ENCODE measurements at places on chromosomes 11 and 22.

GRCh38 chr22:30210235-30210909 lies 36.2 kb downstream of the LIF start:
- no peak for DNase-seq

DNA sequence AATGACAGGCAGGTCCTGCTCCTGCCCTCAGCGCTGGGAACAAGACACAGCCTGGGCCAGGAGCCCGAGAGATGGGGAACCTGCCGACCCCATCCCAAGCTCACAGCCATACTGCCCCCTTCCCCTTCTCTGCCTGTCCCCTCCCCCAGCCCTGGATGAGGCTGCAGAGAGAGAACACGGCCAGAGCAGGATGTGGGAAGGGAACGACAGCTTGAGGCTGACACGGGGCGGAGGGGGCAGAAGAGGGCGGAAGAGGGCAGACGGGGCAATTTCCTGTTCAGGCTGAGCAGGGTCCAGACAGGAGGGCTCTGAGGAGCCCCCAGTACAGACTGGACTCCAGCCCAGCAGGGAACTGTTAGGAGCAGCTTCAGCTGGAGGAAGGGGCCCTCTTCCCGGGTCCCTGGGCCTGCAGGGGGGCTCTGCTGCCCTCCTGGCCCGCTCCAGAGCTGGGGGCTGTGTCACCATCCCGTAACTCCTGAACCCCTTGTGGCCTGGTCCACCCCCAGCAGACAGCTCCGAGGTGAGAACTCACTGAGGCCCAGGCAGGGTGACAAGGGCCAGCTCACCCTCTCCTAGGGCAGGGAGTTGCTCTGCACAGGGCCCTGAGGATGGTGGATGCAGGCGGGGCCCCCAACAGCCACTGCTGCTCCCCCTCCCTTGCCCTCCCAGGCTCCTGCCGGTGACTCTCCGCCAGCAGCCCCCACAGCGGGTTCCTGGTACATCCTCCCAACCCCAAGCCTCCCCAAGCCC lies 5.7 kb downstream of the CTSD start:
- no peak for DNase-seq

- DNase-seq: no peak
These were observed 851.6 kb downstream of the DLG2 start for GRCh38 chr11:84775503-84775902.

DNA sequence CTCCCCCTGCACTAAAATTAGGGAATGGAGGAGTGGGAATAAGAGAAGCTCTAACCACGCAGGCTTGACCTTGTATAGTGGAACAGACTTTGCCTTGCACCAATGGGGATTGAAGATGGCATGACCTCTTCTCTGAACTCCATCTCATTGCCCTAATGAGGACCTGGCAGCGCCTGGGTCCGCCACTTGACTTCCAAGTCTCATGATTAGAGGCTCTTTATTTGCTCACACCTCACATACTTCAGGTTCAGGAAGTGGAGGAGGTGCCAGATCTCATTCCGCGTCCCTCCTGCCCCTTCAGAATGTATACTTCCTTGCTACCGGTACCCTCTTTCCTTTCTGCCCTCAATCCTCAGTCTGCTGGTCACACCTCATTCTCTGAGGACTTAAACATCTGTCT lies 106.0 kb upstream of the CD44 start:
- DNase-seq: no peak

GRCh38 chr11:67270256-67271204 lies 4.3 kb downstream of the GRK2 start:
- no peak for DNase-seq

GRCh38 chr22:43995057-43995685 lies 28.9 kb upstream of the PARVB start:
- no peak for DNase-seq

DNA sequence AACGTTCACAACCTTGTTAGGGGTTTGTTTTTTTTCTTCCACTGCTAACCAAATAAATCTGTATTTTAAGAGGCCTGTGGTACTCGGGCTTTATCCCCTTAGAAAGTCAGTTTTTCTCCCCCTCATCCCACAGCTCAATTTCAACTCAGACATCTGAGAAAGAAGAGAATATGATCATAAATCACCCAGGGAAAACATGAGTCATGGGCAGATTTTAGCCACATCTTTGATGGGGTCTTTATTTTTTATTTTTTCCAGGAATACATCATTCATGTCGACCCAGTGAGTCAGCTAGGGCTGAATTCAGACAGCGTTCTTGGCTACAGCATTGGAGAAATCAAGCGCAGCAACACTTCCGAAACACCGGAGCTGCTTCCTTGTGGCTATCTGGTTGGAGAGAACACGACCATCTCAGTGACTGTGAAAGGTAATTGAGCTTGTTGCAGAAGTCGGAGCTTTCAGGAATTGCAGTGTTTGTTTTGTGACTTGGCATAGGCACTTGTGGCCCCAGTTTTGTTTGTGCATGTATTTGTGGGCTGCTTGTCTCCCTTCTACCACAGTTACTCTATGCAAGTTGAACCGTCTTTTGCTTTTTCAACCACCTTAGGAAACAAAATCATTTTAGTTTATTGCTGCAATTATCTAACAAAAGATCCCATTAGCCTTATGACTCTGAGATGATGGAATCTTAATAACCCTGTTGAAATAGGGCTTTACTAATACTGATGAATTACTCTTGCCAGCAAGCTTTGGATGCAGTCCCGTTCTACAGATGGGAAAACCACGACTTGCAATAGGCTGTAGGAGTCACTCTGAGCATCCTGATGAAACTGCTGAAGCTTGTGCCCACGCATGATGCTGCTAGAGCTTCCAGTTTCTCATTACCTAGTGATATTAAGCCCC lies 62.7 kb downstream of the DBX1 start:
- peak; percentile 50 for DNase-seq

DNA sequence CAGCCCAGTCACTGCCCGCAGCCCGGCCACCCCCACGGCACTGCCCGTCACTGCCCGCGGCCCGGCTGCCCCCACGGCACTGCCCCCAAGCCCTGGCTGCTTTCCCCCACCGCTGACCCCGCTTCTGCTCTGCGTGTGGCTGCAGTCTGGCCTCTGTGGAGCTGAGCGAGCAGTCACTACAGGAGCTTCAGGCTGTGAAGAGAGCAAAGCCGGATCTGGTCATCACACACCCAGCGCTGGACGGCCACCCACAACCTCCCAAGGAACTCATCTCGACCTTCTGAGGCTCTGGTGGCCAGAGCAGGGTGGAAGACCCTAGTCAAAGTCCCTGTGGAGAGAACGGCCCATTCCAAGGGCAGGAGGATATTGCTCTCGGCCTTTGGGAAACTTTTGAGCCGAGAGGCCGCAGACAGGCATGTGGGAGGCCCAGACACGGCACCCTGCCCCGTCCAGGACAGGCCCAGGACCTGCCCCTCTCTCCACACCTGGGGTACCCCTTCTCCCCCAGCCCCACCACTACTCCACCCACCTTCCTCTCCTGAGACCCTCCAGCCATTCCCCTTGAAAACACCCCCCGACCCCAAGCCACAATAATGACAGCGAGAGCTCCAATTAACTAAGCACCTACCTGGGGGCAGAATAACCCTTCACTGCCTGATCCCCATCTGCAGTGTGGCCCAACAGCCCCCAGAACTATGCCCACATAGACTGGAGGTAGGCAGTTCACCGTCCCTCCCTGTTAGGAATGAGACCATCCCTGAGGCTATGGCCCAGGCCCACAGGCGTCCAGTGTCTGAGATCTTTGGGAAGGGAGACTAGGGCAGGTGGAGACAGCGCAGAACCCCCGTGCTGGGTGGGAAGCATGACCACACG lies 3.7 kb upstream of the PGGHG start:
- no peak for DNase-seq

- no peak for DNase-seq
These were observed 184.2 kb upstream of the LUZP2 start for GRCh38 chr11:24312464-24313238.

DNA sequence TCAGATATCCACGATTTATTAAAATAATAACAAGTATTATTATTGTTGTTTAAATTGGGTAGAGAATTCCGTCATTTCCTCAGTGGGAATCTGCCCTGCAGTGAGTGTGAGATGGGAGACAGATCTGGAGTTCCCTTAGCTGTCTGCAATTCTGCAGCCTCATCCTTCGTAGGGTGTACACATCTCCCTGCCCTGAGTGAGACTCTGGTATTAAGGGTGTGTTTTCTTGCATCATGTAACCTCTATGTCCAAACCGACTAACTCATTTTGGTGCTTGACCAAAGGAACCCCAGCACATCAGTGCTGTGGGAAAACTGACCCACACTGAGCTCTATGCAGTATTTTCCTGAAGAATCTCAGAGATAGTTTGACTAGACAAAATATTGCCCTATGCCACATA lies 157.6 kb downstream of the LDLRAD3 start:
- DNase-seq: no peak

- no peak for DNase-seq
These were observed 5.8 kb downstream of the MS4A12 start for GRCh38 chr11:60498399-60498798.

- no peak for DNase-seq
These were observed 31.6 kb upstream of the ME3 start for GRCh38 chr11:86703987-86704386.

GRCh38 chr22:36221799-36222751 lies 17.3 kb downstream of the APOL2 start:
- DNase-seq: no peak

GRCh38 chr11:2447253-2447950 lies 2.6 kb downstream of the KCNQ1 start:
- DNase-seq: no peak

- DNase-seq: no peak
These were observed 6.9 kb upstream of the TIMP3 start for GRCh38 chr22:32794449-32795213.

GRCh38 chr22:46081036-46081830 lies 69.1 kb upstream of the PPARA start:
- DNase-seq: no peak

GRCh38 chr22:35330258-35330861 lies 30.7 kb downstream of the TOM1 start:
- no peak for DNase-seq

DNA sequence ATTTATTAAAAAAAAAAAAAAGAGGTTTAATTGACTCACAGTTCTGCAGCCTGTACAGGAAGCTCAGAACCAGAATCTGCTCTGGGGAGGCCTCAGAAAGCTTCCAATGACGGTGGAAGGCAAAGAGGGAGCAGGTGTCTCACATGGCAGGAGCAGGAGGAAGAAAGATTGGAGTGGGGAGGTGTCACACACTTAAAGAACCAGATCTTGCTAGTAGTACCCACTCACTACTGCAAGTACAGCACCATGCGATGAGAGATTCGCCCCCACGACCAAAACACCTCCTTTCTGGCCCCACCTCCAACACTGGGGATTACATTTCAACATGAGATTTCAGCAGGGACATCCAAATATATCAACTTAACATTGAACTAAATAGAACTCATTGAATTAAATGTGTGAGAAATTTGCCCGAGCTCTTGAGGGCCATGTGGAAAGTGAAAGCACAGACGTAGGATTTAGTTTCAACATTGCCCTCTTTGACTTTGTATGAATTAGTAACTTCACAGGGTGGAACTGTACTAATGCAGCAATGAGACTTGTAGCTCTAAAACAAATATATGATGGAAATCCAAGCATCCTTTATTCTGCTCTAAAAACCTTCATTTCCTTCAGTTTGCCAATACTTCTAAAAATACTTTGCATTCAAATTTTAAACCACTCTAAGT lies 628.2 kb downstream of the FAM181B start:
- no peak for DNase-seq

DNA sequence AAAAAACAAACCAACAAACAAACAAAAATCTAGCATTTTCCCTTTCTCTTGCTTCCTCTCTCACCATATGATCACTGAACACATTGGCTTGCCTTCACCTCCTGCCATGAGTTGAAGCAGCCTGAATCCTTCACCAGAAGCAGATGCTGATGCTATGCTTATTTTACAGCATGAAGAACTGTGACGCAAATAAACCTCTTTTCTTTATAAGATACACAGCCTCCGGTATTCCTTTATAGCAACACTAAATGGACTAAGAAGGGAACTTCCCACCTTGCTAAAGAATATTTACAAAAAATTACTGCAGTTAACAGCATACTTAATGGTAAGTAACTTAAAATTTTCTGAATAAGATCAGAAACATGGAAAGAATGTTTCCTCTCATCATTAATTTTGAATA lies 27.7 kb upstream of the TEAD1 start:
- no peak for DNase-seq

- peak; percentile 13 for DNase-seq
These were observed 3.8 kb downstream of the DCPS start for GRCh38 chr11:126307706-126308105.

GRCh38 chr11:128871168-128871610 lies 4.1 kb upstream of the KCNJ1 start:
- no peak for DNase-seq

DNA sequence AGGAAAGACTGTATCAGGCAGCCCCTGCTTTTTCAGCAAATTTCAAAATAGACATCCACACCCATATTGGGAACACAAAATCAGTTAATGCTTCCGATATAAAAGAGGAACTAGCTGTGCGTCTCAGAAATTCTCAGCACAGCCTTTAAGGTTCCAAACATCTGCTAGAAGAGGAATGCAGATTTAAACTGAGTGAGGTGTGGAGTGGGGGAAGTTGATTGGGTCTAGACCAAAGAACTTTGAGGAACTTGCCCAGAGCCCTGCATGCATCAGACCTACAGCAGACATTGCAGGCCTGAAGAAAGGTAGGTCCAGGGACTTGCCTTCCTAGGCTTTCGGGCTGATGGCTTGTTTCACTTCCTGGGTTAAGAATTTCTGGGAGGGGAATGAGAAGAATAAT lies at the start of gene MS4A4A:
Gene MS4A4A, plus strand, starts transcription at position 255 of the 400 bp plus-strand sequence. Its CDS starts 10 bp downstream, at position 265.
- DNase-seq: no peak

DNA sequence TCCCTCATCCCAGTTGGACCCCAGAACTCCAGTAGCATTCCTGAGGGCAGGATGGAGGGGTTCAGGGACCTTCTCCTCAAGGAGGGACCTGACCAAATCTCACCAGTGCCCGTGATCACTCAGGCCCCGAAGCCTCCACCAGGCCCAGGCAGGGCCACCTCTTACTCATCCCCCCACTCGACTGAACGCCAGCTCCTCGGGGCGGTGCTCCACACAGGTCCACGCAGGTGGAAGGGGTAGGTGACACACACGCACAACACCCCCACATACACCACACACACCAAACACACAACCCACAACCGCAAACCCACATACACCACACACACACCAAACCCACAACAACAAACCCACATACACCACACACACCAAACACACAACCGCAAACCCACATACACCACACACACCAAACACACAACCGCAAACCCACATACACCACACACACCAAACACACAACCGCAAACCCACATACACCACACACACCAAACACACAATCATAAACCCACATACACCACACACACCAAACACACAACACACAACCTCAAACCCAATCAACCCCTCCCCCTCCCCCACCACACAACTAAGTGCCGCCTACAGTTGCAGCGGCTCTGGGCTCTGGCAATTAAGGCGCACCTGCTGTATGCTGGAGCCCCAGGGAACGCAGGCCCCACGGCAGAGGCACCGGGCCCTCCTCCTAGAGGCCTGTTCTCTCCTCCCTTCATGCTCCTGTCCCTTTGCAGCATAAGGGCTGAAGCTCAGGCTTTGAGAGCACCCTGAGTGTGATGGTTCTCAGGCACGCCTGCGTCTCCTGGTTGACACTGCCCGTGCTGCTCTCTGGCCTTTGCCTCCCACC lies 1318.1 kb downstream of the TBC1D22A start:
- no peak for DNase-seq

- no peak for DNase-seq
These were observed 36.8 kb upstream of the TP53I11 start for GRCh38 chr11:44987506-44987905.

GRCh38 chr22:32050678-32051515 lies 7.8 kb downstream of the SLC5A1 start:
- peak; percentile 42 for DNase-seq

GRCh38 chr11:46801694-46802470 lies 44.2 kb downstream of the CKAP5 start:
- no peak for DNase-seq

- DNase-seq: no peak
These were observed 21.4 kb upstream of the AMOTL1 start for GRCh38 chr11:94746721-94747120.

Data from NCI-H446 (cell line).